Omental fat pad (tissue), 4 donors: ENCODE measurements at places on chromosomes 6 and 20. TPM values are rescaled to one million over a fixed set of nuclear protein-coding genes. Genes with fewer than 3 reads are reported as not detected.

GRCh38 chr6:67679566-67680296, 955.4 kb upstream of the ADGRB3 start:
- no peak for DNase-seq

GRCh38 chr6:73030791-73031782, 194.2 kb downstream of the KHDC1L start:
- DNase-seq = no peak

- no peak for DNase-seq
These were observed 21.8 kb downstream of the PCK1 start for GRCh38 chr20:57582432-57583288.

DNA sequence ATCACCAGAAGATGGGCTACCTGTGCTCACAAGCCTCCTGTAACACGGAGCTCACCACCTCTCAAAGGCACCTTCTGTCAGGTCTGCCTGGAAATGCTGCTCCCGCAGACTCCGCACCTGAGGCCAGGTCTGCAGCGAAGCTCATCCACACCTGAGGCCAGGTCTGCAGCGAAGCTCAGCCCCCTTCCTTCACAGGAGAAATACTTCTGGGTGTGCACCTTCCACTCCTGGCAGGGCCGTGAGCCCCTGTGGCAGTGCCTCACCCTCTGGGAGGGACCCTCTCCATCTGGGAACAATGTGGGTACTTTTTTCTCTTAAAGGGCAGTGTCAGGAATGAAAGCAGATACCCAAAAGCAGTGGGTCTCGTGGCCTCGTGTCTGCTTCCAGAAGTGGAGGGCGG, 1.4 kb upstream of the SLCO4A1 start:
- DNase-seq = no peak

- no peak for DNase-seq
These were observed 66.2 kb downstream of the BCAS4 start for GRCh38 chr20:50861012-50861411.

GRCh38 chr6:4801491-4802110, 25.4 kb downstream of the CDYL start:
- no peak for DNase-seq

DNA sequence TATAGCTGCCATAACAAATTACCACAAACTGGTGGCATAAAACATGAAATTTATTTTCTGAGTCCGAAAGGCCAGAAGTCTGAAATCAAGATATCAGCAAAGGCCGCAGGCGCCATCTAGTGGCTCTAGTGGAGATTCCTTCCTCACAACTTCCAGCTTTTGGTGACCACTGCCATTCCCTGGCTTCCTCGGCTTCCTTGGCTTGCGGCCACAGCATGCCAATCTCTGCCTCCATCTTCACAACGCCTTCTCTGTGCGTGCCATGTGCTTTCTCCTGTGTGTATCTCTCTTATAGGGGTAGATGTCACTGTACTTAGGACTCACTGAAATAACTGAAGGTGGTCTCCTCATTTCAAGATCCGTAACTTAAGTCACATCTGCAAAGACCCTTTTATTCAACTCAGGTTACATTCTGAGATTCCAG, 5.4 kb upstream of the PLAGL1 start:
- DNase-seq = peak; percentile 67

The LAMA4 gene
- total RNA-seq = 430 TPM

DNA sequence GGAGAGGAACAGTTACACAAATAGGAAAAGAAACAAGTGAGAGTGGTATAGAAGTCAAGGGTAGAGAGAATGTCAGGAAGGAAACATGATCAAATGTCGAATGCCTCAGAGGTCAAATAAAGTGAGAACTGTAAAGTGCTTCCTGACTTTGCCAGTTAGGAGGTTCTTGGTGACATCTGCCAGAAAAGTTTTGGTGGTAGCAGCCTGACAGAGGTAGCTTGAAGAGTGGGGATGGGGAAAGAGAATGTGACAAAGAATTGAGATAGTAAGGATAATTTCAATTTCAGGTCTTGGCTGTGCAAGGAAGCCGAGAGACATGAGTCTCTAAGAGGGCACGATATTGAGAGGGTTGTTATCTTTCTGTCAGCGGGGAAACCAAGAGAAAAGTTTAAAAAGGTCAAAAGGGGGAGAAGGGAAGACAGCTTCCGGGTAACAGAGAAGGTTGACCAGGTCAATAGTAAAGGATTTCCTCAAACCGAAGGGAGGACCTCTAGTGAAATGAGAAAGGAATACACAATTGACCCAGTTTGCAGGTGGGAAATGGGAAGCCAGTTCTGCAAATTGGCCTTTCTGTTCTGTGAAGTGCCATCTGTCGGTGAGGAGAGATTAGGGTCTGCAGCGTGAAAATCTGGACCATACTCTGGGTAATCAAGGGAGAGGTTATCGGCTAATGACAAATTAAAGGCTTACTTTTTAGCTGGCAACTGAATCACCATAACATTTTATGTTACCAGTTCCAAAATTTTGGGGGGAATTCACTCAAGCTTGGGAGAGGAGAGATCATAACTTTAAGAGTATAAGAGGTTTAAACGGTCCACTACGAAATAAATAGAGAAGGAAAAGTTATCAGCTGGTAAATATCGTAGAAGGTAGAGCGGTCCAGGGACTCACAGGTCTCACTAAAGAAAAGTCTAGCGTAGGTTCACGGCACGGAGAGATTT, 973 bp upstream of the BRD2 start:
- no peak for DNase-seq

The CPXM1 gene
- total RNA-seq = 25.5 TPM

The LY86 gene
- total RNA-seq = 10.9 TPM

The WFDC10B gene
- 0.93 TPM for total RNA-seq
